ENCODE measurements at places on chromosomes 7 and 10.

- DNase-seq, result no peak
These were observed 405.5 kb upstream of the CELF2 start for GRCh38 chr10:10612151-10612550.

GRCh38 chr10:6123532-6123931 is 34.7 kb downstream of the RBM17 start:
- DNase-seq, result no peak

- DNase-seq, result no peak
These were observed 20.0 kb upstream of the SMO start for GRCh38 chr7:129168231-129169021.

DNA sequence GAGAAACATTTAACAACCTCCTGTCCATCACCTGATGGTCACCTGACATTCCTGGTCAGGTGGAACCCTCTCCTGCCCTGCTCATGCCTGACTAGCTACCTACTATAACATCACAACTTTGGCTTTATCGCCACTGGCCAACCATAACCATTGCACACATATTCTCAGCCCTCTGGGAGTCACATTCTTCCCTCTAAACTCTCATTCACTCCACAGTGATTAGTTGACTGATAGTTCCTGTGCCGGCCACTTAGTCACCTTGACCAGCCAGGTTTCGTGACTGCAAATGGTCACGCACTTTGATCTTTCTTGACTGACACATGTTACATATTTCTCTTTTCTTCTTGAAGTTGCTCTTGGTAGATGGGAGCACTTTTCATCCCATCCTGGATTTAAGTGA is 50.1 kb downstream of the GNAI1 start:
- DNase-seq, result no peak

- DNase-seq, result no peak
These were observed 12.1 kb upstream of the TRUB1 start for GRCh38 chr10:114925587-114926586.

DNA sequence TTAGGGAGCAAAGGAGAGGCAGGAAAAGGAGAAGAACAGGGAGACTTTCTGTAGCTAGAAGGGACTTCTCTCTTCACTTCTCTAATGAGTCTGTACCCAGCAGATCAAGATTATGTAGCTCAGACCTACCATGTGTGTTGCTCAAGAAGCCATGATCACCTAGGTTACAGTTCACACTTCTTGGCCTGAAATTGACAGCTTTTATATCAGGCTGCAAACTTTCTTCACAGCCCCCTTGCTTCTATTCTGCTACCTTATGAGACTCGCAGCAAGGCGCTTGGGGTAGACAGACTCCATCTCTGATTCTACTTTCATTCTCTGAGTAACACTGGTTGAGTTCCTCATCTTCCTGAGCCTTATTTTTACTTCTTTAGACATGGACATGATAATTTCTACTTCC is 19.6 kb upstream of the GIMAP2 start:
- DNase-seq, result no peak

- no peak for DNase-seq
These were observed 126.1 kb downstream of the PLXNA4 start for GRCh38 chr7:132450188-132450587.

DNA sequence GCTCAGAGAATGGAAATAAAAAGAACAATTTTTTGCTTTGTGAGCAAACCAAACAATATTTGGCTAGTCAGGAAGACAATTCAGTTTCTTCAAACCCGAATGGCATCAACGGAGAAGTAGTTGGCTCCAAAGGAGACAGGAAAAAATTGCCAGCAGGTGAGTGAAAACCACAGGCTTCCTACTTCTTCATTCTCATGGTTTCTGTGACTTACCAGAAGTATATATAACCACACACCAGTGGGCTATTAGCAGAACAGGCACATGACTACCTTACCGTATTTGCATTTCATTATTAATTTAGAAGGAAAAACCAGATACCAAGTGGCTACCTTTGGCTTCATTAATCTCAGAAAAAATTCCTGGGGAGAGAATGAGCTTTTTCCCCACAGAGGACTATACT is 8.8 kb downstream of the TDRD1 start:
- DNase-seq, result no peak

GRCh38 chr10:86342111-86342863 is 24.3 kb downstream of the GRID1 start:
- DNase-seq, result no peak
